ENCODE measurements at places on chromosomes 2 and 18.
A peak's percentile ranks its signal among the peaks of the same experiment; 100 is the strongest.

GRCh38 chr2:205280596-205281236 is 401.6 kb upstream of the NRP2 start:
- DNase-seq = no peak

- DNase-seq = no peak
Observed at GRCh38 chr2:97691166-97691565, 21.7 kb downstream of the C2orf92 start.

- no peak for DNase-seq
Observed at GRCh38 chr2:219573166-219573565, 1.1 kb downstream of the INHA start.

DNA sequence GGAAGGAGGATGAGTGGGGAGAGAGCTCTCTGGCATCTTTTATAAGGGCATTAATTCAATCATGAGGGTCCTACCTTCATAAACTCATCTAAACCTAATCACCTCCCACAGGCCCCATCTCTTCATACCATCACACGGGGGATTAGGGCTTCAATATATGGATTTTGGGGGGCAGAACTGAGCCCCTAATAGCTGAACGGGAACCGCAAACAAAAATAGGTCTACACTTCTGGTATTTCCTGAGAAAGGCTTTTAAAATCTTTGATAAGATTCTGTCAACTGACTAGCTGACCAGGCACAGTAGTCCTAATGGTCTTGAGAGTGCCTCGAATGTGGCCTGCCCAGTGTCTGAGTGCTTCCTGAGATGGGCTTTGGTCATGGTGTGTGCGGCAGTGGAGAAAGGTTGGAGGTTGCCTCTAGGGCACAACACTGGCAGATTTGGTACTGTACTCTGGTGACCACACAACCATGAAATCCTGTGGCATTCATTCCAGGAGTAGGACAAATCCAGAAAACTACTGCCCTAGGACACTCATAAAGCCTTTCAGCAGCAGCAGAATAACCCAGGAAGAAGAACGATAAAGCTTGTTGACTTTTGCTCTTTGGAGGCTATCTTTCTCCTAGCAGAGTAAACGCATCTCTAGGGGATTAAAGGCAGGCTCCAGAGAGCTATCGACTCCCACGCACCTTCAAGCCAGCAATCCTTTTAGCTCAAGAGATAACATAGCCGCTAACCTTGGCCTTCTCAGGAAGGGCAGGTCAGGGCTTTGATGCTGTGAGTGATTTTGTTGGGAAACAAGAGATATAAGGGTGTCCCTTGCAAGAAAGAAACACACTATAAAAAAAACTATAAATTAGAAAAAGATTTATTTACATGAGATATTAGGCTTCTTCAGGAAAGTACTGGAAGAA is 12.3 kb upstream of the APOB start:
- no peak for DNase-seq

GRCh38 chr2:200354833-200355751 is 48.6 kb downstream of the SPATS2L start:
- no peak for DNase-seq

- DNase-seq = no peak
Observed at GRCh38 chr2:39524061-39524460, 87.0 kb upstream of the MAP4K3 start.

DNA sequence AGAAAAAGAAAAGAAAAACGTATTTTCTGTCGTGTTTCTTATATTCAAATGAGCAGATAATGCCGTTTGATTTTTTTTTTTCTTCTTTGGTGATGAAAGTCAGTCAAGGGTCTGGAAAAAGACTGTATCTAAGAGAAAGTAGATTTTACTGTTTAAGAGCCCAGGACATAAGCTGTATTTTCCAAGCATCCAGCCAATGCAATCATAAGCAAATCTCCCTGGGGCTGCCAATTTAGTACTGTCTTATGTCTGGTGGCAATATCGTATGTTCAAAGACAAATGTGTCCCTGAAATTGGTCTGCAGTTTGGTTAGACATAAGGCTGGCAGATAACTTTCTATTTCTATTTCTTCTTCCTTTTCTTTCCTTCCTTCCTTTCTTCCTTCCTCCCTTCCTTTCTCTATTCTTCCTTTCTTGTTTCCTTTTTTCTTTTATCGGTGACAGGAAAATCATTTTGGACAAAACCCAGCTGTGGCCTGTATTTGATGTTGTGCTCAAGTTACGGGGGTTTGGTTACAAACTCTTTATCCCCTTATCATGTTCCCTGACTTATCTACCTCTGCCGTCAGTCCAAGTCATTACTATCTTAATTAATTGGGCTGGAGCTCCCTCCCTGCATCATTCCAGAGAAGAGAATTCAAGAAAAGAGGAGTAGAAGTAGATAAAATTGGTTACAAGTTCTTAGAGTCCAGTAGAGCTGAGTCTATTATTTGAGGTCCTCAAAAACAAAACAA is 683.4 kb upstream of the FSHR start:
- no peak for DNase-seq

DNA sequence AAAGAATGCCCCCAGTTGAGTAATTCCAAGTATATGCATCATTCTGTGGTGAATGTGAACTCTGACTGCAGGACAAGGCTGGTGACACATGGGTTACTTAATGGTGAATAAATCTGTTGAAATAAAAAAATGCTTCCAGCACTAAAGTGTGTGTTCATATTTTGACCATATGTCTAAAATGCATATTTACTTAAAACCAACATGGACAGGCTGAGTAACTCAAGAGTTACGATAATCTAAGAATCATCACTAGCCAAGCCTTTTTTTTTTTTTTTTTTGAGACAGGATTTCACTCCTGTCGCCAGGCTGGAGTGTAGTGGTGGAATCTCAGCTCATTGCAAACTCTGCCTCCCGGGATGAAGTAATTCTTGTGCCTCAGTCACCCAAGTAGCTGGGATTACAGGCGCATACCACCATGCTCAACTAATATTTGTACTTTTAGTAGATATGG is 47.1 kb upstream of the CCBE1 start:
- no peak for DNase-seq

DNA sequence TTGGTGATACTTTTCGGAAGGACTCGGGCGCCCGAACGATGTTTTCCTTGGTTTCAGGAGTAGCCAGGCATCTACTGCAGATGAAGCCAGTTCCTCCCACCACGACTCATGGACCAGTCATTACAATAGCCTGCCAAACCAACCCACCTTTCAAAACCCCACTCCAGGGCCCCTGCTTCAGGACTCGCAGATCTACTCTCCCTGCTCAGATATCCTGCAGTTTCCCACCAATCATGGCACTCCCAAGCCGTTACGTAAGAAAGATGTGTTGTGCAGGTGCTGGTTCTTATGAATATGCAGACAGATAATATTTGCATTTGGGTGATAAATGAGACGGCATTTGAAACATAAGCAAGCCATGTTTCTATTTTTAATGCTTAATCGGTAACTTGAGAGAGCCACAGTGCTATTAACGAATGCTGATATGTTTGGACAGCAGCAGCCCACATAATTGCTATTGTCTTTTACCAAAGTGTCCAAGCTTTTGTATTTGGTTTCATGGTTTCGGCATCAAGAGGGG is 3.5 kb upstream of the CYS1 start:
- no peak for DNase-seq

DNA sequence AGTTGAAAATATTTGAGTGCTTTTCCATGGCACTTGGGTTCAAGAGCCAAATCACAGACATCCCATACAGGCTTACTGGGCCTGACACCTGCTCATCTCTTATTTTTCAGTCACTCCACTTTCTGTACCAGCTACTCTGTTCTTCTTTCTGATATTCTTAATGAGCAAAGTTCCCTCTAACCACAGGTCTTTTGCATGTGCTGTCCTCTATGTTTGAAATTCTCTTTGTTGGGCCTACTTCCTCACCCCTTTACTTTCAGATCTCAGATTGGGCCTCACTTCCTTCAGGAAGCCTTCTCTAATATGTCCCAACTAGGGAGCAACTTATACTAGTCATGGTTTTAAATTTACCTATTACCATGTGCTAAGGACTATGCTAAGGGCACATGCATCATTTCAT is 81.8 kb upstream of the RBMS1 start:
- DNase-seq = no peak

- DNase-seq = no peak
Observed at GRCh38 chr2:40281021-40281940, 170.6 kb downstream of the SLC8A1 start.

DNA sequence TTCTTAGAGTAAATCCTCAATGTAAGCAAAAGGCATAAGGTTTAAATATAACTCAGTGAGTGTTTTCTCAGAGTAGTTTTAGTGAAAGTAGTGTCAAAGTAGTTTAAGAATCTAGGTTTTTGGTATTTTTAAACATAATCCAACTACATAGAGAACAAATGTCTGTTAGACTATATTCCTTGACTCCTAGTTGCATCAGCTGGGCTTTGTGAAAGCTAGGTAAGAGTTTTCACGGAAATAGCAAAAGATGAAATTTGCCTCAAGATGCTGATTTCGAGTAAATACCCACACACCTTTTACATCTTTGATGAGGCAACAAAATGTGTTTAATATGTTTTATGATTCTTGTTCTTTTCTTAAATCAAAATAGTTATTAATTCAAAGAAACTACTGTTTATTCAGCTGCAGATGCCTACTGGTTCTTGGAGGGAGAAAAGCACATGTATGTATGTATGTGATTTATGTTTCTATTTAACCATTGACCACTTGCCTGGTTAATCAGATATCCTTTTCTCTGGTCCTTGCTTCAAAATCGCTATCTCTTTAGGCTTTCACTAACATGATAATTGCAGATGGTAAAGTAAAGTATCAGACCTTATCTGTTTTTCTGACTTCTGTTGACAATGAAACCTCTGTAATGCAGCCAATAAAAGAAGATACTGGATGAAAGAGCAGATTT is 117.4 kb upstream of the NOSTRIN start:
- no peak for DNase-seq

DNA sequence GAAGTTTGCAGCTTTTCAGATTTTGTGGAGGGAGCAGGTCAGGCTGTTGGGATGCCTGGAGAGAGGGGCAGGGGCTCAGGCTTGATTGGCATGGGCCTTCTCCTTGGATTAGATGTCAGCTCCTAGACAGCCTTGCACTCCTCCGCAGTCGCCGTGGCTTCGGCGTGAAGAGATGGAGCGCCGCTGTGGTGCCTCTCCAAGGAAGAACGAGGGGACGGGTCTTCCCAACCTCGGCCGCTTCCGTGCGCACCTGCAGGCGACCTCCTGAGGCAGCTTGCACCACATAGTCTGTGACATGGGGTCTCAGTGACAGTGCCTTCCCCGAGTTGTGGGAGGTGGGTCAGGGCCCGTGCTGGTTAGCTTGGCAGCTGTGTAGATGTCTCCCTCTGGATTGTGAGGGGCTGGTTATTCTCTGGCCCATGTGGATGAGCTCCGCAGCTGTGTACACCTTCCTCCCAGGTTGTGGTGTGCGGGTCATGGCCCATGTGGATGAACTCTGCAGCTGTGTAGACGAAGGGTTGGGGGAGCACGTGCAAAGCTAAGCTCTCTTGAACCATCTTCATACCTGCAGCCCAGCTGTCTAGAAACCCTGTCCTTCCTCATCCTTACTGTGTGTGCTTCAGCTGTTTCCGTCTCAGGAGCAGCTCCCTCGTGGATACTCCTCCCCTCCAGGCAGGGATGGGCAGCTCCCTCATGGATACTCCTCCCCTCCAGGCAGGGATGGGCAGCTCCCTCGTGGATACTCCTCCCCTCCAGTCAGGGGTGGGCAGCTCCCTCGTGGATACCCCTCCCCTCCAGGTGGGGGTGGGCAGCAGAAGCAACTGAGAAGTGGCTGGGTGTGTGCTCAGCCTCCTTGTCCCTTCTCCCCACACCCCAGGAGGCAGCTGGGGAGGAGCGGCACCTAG is 170.3 kb downstream of the LDLRAD4 start:
- no peak for DNase-seq

GRCh38 chr2:61993422-61994024 is 88.0 kb downstream of the COMMD1 start:
- peak; percentile 50 for DNase-seq

DNA sequence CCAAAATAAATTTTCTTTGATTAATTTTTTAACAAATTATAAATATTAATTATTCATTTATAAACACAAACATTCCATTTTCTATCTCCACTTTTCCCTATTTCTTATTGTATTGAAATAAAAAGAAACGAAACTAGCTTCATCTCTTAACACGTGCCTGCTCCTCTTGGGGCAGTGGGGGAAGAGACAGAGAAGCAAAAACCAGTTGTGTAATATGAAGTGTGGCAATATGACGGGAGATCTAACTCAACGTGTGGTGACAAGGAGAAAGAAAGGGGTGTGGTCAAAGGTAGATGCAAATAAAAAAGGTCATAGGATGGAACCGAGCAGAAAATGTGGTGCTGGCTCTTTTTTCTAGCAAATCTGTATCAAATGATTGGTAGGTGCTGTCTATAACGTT is 106.9 kb upstream of the SLC8A1 start:
- DNase-seq = no peak

- no peak for DNase-seq
Observed at GRCh38 chr2:101162561-101163330, 11.6 kb upstream of the TBC1D8 start.

- DNase-seq = no peak
Observed at GRCh38 chr2:23549821-23550530, 165.0 kb downstream of the KLHL29 start.
